Activated CD4-positive, alpha-beta T cell treated with anti-CD3 and anti-CD28 coated beads for 4 hours (primary cell): ENCODE measurements at places on chromosomes 2 and 18.
A peak's percentile ranks its signal among the peaks of the same experiment; 100 is the strongest.

GRCh38 chr2:16093639-16094529 lies 153.5 kb downstream of the MYCN start:
- no peak for DNase-seq

DNA sequence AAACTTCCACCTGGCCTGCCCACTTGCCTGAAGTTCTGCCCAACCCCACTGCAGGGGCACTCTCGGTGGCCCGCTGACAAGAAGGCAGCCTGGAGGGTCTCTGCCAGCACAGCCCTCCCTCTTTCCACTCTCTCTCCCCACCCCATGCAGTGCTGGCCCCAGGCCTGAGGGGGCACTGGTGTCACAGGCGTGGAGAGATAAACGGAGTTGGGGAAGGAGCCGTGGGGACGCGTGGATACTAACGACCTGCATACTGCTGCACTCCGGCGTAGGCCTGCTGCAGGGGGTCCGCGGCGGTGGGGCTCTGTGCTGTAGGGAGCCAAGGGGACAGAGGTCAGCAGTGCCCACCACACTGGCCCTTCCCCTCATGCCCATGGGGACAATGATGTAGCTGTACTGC lies 299.3 kb downstream of the CELF4 start:
- no peak for DNase-seq

DNA sequence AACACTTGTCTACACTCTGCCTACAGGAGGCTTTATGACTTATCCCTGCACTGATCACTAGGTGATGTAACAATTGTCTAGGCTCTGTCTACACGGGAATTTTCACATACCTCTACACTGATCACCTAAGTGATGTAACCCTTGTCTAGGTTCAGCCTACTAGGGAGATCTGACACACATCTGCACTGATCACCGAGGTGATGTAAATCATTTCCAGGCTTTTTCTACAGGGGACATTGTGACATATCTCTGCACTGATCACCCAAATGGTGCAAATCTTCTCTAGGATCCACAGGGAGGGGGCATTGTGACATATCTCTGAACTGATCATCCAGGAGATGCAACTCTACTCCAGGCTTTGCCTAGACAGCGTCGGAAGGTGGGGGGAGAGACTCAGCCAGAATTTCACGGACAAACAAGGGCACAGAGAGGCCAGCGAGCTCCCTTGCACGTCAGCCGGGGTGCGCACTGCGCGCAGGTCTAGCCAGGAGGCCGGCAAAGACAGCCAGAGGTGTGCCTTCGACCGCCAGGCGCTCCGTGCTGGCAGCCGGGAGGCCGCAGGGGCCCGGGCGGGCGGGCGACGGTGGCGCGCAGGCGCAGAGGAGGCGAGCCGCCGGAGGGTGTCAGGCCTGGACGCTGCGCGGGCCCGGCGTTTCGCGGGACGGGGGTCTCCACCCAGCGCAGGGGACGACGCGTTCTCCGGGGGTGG lies 46.9 kb upstream of the USP14 start:
- peak; percentile 64 for DNase-seq

- DNase-seq: no peak
Observed at GRCh38 chr2:234686088-234686890, 189.4 kb upstream of the ARL4C start.

GRCh38 chr2:46122318-46122976 lies 174.8 kb upstream of the EPAS1 start:
- no peak for DNase-seq

- DNase-seq: no peak
Observed at GRCh38 chr2:237073552-237073951, 12.1 kb upstream of the COPS8 start.

- DNase-seq: no peak
Observed at GRCh38 chr2:11540148-11540995, 6.5 kb downstream of the GREB1 start.

DNA sequence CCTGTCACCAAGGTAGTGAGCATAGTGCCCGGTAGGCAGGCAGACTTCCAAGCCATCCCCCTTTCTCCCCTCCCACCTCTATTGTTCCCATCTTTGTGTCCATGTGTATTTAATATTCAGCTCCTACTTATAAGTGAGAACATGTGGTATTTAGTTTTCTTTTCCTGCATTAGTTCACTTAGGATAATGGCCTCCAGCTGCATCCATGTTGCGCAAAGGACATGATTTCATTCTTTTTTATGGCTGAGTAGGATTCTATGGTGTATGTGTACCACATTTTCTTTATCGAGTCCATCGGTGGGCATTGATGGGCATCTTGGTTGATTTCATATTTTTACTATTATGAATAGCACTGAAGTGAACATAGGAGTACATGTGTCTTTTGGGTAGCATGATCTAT lies 35.3 kb downstream of the MMADHC start:
- DNase-seq: no peak

- no peak for DNase-seq
Observed at GRCh38 chr2:197908990-197909776, 104.8 kb downstream of the PLCL1 start.

GRCh38 chr2:202035089-202035940 lies 1.7 kb downstream of the FZD7 start:
- peak; percentile 20 for DNase-seq

DNA sequence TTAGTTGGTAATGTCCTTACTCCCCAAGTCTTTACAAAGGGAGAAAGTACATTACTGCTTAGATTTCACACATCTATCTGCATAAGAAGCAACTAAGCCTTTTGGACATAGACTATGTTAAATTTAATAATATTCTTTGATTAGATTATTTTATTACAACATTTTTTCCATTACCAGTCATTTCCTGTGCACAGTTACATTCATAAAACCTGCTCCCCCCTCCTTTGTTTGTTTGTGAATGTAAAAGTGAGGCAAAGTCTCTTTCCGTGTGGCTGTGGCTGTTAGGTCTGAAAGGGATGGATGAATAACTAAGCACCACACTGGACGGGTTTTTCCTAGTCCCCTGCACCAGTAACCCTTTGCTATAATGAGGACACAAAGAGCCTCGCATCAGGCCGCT lies 9.6 kb downstream of the PTGR3 start:
- DNase-seq: no peak

DNA sequence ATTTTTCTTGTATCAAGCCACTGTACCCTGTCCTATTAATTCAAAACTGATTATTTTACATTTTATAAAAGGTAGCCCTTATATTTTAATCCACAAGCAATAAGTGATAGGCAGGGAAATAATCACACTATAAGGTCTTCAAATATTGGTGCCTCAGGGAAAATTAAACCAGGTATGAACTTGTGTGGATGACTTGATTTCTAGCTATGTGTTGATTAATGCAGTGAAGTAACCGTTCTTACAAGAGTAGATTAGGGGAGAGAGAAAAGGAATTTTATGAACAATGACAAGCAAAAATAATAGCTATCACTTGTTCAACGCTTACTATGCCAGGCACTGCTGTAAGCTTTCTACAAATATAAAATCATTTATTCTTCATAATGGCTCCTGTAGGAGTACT lies 199.6 kb downstream of the PTGR3 start:
- DNase-seq: no peak

GRCh38 chr2:224479826-224480225 lies 77.9 kb upstream of the FAM124B start:
- no peak for DNase-seq

DNA sequence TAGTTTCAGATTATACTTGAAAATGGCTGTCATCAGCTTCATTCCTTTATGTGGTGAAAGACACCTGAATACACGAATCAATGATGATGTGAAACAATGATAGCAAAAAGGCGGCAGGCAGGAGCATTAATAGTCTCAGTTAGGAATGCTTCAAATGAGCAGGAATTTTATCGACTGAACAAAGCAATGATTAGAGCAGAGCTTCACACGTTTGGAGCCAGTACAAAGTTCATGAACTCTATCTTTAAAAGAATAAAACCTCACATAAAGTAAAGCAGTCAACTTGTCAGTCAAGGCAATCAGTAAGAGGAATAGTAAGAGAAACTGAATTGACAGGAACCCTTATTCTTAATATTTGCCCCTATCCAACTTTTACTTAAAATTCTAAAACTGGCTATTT lies 78.4 kb upstream of the SERTAD2 start:
- DNase-seq: no peak

GRCh38 chr2:11807156-11808015 lies 61.0 kb downstream of the LPIN1 start:
- DNase-seq: no peak

- DNase-seq: no peak
Observed at GRCh38 chr2:9657731-9658130, 26.9 kb upstream of the YWHAQ start.

DNA sequence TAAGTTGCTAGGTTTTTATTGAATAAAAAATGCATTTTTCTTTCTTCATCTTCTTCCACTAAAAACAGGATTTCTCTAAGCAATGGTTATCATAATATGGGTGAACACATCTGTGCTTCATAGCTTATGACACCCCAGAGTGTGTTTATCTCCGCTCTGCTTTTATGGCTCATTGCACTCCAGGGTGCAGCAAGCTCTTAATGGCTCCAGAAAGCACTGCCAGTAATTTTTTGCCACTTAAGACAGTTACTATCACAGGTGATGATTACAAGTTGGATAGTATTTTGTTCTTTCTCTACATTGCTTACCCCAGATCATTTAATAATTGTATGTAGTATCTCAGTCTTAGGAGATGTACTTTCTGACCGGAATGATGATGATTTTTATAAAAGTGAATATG lies 239.3 kb upstream of the CDH20 start:
- DNase-seq: no peak

DNA sequence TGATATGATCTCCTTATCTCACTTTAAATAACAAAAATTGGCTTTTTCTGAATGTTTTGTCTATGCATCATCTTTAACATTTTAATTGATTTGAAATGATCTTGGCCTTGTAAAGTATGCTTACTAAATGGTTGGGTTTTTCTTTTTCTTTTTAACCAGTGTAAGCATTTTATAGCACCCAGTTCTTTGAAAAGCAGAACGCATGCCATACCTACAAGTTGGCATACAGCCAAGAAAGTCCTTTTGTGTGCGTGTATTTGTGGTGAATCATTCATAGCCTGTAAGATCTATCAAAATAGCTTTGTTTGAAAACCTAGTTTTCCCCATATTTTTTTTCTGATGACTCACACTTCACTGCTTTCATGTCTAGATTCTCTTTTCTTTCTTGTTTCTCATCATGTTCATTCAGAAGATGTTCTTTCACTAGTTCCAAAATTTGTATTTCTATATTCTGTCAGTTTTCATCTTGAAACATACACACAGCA lies 4.1 kb upstream of the VRK2 start:
- DNase-seq: peak; percentile 28

GRCh38 chr2:80815259-80815658 lies 510.7 kb upstream of the LRRTM1 start:
- no peak for DNase-seq

GRCh38 chr2:195304310-195304709 lies 352.7 kb upstream of the SLC39A10 start:
- no peak for DNase-seq

DNA sequence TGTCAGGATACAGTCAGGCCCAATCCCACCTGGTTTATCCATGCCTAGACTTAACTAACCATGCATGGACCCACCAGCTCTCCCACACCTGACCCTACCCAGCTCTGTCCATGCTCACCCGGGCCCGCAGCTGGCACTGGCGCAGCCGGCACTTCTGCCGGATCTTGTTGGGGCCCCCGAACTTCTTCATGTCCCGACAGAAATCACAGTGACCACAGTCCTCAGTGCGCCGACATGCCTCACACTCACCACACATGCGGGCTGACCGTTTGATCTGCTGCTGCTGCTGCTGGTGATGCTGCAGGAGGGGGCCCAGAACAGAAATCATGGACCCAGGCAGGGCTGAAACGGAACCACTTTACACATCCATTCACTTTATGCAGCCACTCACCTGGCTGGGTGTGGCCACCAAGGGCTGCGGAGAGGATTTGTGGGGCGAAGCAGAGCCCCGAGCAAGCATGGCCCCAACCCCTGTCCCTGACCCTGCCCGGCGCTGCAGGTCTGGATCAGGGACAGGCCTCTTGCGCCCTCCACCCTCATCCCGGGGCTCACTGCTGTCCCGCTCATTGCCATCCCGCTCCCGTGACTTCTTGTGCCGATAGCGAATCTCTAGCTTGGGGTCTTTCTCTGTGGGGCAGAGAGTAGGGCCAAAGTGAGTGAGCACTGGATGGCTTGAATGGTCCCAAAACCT lies 1.7 kb downstream of the CXXC1 start:
- no peak for DNase-seq

GRCh38 chr18:4017480-4017879 lies 437.6 kb downstream of the DLGAP1 start:
- DNase-seq: no peak

- DNase-seq: no peak
Observed at GRCh38 chr2:215918901-215919599, 94.3 kb downstream of the MREG start.

GRCh38 chr2:237435844-237436587 lies 22.1 kb upstream of the COL6A3 start:
- no peak for DNase-seq
